ENCODE measurements at places on chromosomes 12 and 14. TPM values are rescaled to one million over a fixed set of nuclear protein-coding genes. Genes with fewer than 3 reads are reported as not detected.

PROX2 gene
- 0.29 TPM for total RNA-seq

PAX9 gene
- total RNA-seq = 0.23 TPM

SLC6A15 gene
- total RNA-seq = 0.30 TPM

GRCh38 chr14:54252072-54252730 lies 144.6 kb upstream of the CDKN3 start:
- peaks cover 46% of the 10 kb centered on the region for H3K27me3 ChIP-seq
- no peak overlapping the region for H3K27ac ChIP-seq
- DNase-seq = no peak
- H3K36me3 ChIP-seq = no peaks in the 10 kb centered on the region
- no peak overlapping the region for H3K4me3 ChIP-seq

DNA sequence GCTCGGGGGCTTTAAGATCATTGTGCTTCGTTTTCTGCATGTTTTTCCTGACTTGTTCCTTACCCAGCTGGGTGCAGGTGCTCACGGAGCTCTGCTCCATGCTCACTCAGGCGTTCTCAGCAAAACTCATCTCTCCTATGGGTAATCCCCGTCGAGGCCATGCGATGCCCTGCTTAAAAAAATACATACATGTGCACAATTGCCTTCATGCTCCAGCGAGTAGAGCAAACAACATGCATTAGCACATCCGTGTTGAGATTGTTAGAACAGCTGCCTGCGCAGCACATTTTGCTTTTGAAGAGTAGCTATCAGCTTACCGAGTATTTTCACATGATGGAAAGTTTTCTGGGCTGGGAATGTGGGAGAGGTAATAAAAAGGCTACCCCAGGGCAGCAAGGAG lies 16.2 kb downstream of the AACS start:
- DNase-seq = no peak
- H3K27me3 ChIP-seq = no peaks in the 10 kb centered on the region
- H3K4me3 ChIP-seq = no peak overlapping the region
- H3K36me3 ChIP-seq = no peaks in the 10 kb centered on the region
- H3K4me1 ChIP-seq = no peaks in the 10 kb centered on the region
- H3K27ac ChIP-seq = no peak overlapping the region

GRCh38 chr12:82481954-82482353 lies 123.6 kb downstream of the METTL25 start:
- no peaks in the 10 kb centered on the region for H3K27me3 ChIP-seq
- peaks cover 6% of the 10 kb centered on the region for H3K36me3 ChIP-seq
- H3K4me1 ChIP-seq = no peaks in the 10 kb centered on the region
- no peak overlapping the region for H3K4me3 ChIP-seq
- peak overlapping the region; percentile 46 for H3K27ac ChIP-seq

GRCh38 chr14:48973151-48973550 lies 613.0 kb downstream of the RPS29 start:
- no peak overlapping the region for H3K4me3 ChIP-seq
- no peak overlapping the region for H3K27ac ChIP-seq
- H3K27me3 ChIP-seq = no peaks in the 10 kb centered on the region
- DNase-seq = no peak

GRCh38 chr12:13812168-13812567 lies 169.2 kb downstream of the GRIN2B start:
- DNase-seq = no peak
- H3K27ac ChIP-seq = no peak overlapping the region
- no peaks in the 10 kb centered on the region for H3K27me3 ChIP-seq
- no peak overlapping the region for H3K4me3 ChIP-seq

GRCh38 chr12:4225571-4225970 lies 48.0 kb upstream of the CCND2 start:
- DNase-seq = no peak
- no peak overlapping the region for H3K4me3 ChIP-seq
- H3K27me3 ChIP-seq = peaks cover 6% of the 10 kb centered on the region
- H3K4me1 ChIP-seq = peaks cover 11% of the 10 kb centered on the region
